Left lung (tissue), 14 donors: ENCODE measurements at places on chromosomes 2 and 18.

DNA sequence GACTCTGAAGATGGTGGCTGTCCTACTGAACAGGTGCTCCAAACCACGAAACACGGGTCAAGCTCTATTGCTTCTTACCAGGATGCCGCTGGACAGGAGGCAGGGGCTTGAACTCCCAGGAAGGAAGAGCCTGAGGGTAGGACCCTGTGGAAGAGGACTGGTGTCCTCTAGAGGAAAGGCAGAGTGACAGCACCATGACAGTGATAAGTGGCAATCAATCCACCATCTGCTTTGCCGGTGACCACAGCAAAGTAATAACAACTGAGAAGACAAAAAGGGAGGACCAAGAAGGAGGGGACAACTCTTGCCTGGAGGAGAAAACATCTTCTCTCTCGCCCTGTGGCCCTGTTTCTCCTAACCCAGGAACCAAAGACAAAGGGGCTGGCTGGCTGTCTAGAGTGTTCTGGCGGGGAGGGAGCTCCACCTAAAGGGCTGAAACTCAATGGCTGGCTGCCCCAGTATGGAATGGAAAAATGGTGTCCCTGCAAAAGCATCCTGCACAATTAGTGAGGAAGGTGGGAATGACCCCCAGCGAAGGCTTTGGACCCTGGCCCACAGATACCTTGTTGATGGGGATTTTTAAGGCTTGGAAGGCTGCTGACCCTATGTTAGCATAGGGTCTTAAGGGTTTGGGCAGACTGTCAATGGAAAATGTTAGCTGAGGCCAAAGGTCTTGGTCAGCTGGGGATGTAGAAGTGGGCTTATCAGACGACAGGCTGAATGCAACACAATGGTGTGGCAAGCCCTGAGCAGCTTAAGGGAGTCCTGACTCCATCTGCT, 35.4 kb downstream of the PROC start:
- no peak for DNase-seq
- no peaks in the 10 kb centered on the region for H3K4me1 ChIP-seq
- H3K36me3 ChIP-seq, result peaks cover 4% of the 10 kb centered on the region
- H3K27ac ChIP-seq, result no peak overlapping the region
- no peaks in the 10 kb centered on the region for H3K27me3 ChIP-seq

DNA sequence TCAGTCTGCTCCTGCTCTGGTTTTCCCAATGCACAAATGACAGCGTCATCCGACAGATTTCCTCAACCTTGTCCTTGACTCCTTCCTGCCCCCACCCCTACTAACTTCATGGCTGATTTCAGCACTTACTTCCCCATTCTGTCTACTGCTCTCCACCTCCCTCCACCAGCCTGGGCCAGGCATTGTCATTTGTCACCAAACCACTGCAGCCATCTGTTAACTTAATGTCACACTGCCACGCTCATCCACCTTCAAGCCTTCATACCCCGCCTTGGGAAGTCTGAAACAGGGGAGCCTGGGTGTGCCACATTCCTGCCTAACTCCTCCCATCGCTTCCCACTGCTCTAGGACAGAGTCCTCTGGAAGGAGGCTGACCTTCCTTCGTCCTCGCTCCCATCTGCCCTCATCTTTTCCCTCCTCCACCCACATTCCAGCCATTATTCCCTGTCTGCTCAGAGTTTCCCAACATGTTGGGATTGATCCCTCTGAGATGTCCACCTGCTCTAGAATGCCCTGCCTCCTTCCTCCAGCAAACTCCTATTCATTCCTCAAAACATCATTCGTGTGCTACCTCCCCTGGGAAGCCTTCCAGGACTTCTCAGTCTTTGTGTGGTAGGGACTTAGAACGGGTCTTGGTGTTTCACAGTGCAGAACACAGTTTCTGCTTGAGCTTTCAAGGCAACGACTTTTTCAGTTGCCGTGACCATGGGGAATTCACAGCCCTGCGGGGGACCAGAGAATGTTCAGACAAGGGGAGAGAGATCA, 42.2 kb upstream of the SMAD7 start:
- DNase-seq, result no peak
- H3K4me3 ChIP-seq, result no peak overlapping the region
- H3K27ac ChIP-seq, result peak overlapping the region; percentile 64

DNA sequence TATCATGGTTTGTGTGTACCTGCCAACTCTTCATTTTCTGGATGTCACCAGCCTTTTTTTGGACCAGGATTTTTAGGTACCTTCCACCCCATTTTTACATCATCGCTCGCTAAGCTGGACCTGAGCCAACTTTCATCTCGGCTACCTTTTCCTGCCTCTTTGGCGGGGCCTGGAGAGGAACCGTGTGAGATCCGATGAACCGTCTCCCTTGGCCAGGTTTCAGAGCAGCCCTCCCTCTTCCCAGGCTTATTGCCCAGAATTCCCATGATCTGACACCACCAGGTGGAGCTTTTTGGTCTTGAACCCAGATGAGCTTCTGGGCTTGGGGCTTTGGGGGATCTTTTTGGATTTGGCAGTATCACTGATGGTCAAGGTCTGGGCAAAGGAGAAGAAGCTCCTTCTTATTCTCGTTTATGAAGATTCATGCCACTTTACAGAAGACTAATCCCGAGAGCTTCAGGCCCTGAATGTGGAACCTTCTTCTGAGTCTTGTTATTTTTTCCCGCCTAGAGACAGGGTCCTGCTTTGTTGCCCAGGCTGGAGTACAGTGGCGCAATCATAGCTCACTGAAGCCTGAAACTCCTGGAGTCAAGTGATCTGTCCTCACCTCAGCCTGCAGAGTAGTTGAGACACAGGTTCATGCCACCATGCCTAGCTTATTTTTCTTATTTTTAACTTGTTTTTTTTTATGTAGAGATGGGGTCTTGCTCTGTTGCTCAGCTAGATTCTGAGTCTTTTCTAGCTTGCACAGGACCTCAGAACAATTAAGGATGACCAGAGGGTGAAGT, 50.4 kb downstream of the GATA6 start:
- H3K27me3 ChIP-seq, result no peaks in the 10 kb centered on the region
- no peaks in the 10 kb centered on the region for H3K36me3 ChIP-seq
- no peak for DNase-seq
- no peak overlapping the region for H3K27ac ChIP-seq

- peaks cover 20% of the 10 kb centered on the region for H3K4me1 ChIP-seq
- no peaks in the 10 kb centered on the region for H3K27me3 ChIP-seq
- DNase-seq, result no peak
- H3K27ac ChIP-seq, result peak overlapping the region; percentile 90
Observed at GRCh38 chr2:64212801-64213321, 68.6 kb upstream of the PELI1 start.

DNA sequence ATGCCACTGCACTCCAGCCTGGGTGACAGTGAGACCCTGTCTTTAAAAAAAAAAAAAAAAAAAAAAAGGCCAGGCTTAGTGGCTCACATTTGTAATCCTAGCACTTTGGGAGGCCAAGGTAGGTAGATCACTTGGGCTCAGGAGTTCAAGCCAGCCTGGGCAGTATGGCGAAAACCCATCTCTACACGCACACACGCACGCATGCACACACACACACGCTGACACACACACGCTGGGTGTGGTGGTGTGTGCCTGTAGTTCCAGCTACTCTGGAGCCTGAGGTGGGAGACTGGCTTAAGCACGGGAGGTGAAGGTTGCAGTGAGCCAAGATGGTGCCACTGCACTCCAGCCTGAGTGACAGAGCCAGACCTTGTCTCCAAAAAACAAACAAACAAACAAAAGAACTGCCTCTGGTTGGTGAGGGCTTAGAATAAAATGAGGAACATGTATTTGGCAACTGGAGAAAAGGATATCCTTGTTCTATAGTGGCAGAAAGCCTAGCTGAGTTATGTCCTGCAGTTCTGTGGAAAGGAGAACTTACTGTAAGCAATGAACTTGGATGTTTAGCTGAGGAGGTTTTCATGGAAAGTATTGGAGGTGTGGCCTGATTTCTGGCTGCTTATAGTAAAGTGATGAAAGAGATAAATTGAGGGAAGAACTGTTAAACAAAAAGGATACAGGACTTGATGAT, 34.0 kb downstream of the HAT1 start:
- H3K27me3 ChIP-seq, result no peaks in the 10 kb centered on the region
- no peaks in the 10 kb centered on the region for H3K4me1 ChIP-seq
- DNase-seq, result no peak

DNA sequence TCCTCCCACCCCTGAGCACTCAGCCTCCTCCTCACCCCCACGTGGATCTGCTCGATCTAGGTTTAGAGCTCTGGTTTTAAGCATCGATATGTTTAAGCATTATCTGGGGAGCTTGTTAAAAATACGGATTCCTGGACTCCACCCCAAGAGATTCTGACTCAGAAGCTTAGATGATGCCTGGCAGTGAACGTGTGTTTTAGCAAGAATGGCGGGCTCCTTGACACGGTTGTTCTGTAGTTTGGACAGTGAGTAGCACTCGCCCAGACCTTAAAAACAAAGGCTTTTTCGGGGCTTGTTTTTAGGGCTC, 47.3 kb downstream of the LDLRAD4 start:
- DNase-seq, result no peak
- peaks cover 12% of the 10 kb centered on the region for H3K4me1 ChIP-seq
- no peaks in the 10 kb centered on the region for H3K27me3 ChIP-seq
- H3K4me3 ChIP-seq, result no peak overlapping the region
- no peak overlapping the region for H3K27ac ChIP-seq

DNA sequence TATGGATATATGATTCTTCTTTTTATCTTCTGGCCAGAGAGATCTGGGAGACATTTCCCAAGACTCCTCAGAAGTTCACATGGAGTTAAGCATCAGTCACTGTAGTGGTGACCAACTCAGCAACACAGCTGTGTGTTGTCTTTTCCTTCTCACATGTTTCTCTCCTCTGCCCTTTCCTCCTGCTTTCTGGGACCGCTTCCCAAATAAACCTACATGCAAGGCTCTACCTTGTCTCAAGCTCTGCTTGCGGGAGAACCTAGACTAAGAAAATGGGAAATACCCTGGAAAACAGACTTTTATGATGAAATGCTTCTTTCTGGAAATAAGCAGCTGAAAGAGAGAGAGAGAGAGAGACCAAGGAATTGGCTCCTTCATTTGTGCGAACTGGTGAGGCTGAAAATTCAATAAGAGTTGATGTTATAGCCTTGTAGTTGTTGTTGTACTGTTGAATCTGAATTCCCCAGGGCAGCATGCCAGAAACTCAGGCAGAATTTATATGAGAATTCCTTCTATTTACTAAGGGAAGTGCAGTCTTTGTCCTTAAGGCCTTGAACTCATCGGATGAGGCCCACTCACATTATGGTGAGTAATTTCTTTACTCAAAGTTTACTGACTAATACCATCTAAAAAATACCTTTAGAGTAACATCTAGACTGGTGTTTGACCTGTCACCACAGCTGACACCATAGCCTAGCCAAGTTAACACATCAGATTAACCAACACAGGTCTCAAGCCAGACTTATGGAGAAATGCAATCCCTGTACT, 22.7 kb upstream of the DSC1 start:
- no peak overlapping the region for H3K4me3 ChIP-seq
- no peak overlapping the region for H3K27ac ChIP-seq
- DNase-seq, result no peak
- no peaks in the 10 kb centered on the region for H3K27me3 ChIP-seq
- no peaks in the 10 kb centered on the region for H3K36me3 ChIP-seq
